ENCODE measurements at places on chromosomes 16 and 17.
A peak's percentile ranks its signal among the peaks of the same experiment; 100 is the strongest.

DNA sequence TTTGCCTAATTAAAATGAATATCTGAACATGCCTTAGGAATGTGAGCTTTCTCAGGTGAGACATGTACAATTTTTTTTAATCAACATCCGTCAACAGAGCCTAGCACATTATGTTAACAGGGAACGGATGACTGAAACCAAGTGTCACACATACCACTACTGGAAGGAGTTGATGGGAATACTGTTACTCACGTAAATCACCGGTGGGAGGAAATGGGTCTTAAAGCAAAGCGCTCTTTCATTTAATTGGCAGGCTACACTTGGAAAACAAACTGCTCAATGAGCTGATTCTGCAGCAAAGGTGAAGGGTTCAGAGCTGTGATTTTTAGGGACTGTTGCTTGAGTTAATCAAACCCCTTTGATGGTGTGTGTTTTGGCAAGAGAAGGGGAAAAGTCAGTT lies 4.8 kb downstream of the CPPED1 start:
- DNase-seq, result no peak

- DNase-seq, result no peak
These were observed 33.0 kb upstream of the SEC14L1 start for GRCh38 chr17:77107506-77108433.

- no peak for DNase-seq
These were observed 56.4 kb upstream of the NLRP1 start for GRCh38 chr17:5640726-5641125.

DNA sequence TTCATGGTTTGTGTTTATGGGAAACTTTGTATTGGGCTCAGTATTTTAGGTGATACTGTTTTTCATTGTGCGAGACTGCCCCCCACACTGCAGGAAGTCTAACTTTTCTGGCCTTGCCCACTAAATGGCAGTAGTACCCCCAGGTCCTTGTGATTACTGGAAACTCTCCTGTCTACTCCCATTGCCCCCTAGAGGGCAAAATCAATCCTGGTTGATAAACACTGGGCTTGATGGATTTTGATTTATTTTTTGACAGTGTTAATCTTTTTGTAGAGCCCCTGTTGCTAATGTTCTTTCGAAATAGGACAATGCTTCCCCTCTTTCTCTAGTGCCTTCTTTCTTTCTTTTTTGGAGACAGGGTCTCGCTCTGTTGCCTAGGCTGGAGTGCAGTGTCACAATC lies 15.5 kb downstream of the METTL9 start:
- no peak for DNase-seq

DNA sequence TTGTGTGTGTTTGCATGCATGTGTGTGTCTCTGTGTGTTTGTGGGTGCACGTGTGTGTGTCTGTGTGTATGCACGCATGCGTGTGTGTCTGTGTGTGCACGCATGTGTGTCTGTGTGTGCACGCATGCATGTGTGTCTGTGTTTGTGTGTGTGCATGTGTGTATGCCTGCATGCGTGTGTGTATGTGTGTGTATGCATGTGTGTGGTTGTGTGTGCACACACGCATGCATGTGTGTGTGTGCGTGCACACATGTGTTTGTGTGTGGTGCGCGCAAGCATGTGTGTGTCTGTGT lies 239.9 kb upstream of the TNRC6C start:
- DNase-seq, result no peak

DNA sequence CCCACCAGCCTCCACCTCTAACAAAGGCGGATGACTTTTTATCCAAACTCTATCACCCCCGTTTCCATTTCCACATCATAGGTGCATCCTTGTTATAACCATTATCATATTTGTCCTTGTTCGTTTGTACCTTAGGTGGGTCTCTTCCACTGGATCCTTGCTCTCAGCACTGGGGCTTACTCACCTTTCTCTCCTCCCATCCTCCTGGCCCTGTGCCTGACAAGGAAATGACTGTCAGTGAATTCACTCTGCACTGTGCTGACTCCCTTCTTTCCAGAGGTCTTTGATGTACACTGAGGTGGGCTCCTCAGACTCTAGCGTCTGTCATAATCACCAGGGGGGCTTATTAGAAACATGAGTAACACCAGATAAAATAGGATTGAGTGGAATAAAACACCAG lies 3.1 kb downstream of the GSG1L2 start:
- DNase-seq, result no peak

GRCh38 chr16:72743011-72743761 lies 304.7 kb downstream of the ZFHX3 start:
- no peak for DNase-seq

- no peak for DNase-seq
These were observed 9.4 kb upstream of the CMTM4 start for GRCh38 chr16:66705790-66706505.

GRCh38 chr16:66525396-66526180 lies 24.3 kb downstream of the TK2 start:
- DNase-seq, result no peak

GRCh38 chr17:980406-981291 lies 1.1 kb upstream of the NXN start:
- peak; percentile 72 for DNase-seq

- DNase-seq, result peak; percentile 63
These were observed 27.0 kb downstream of the ZFPM1 start for GRCh38 chr16:88479793-88480760.

Data from COR-L47 (cell line).